ENCODE measurements at places on chromosomes 2 and 18. TPM values are rescaled to one million over a fixed set of nuclear protein-coding genes. Genes with fewer than 3 reads are reported as not detected.

The TLK1 gene
- 14.6 TPM for total RNA-seq

The EML4 gene
- 32.9 TPM for total RNA-seq

The ZNF385B gene
- total RNA-seq, result 1.0 TPM

The DSC1 gene
- total RNA-seq, result not detected

The CD8A gene
- not detected for total RNA-seq

The CASP10 gene
- total RNA-seq, result 16.2 TPM

The TSPYL6 gene
- total RNA-seq, result not detected

The POMC gene
- total RNA-seq, result 4.2 TPM

The IL36RN gene
- total RNA-seq, result not detected

Data from skeletal muscle tissue (tissue), 5 donors.